Body of pancreas (tissue), 4 donors: ENCODE measurements at places on chromosomes 7 and 10. TPM values are rescaled to one million over a fixed set of nuclear protein-coding genes. Genes with fewer than 3 reads are reported as not detected.

Gene SPDYE16
- total RNA-seq: not detected

Gene GJD4
- total RNA-seq: not detected

Gene NANOS1
- total RNA-seq: 9.9 TPM

DNA sequence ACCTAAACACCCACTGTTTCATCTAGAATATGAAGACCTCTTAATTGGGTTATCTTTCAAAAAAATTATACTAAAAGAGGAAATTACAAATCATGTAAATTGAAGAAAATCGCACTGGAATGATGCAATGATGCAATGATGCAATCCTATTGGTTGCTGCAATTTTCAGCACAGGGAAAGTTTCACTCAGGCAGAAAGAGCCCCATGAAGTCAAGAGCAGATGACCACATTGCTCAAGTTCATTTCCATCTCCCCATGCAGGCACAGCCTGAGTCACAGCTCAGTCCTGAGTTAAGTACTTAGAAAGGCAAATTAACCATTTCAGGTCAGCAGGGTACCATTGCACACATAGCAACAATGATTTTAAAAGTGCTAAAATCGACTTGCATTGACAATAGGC, 180.3 kb upstream of the MYO3A start:
- no peak for DNase-seq

GRCh38 chr10:49664842-49665355, 14.6 kb upstream of the C10orf53 start:
- DNase-seq: no peak

GRCh38 chr7:7639421-7639820, 1.1 kb upstream of the UMAD1 start:
- no peak for DNase-seq

GRCh38 chr10:61933859-61934555, 32.5 kb downstream of the ARID5B start:
- DNase-seq: no peak
